ENCODE measurements at places on chromosomes 13 and 19.

GRCh38 chr13:75373988-75374387 is 108.0 kb downstream of the TBC1D4 start:
- DNase-seq: no peak

GRCh38 chr13:110419381-110419791 is 112.3 kb downstream of the COL4A2 start:
- no peak for DNase-seq

GRCh38 chr13:109900741-109901140 is 114.4 kb upstream of the IRS2 start:
- DNase-seq: no peak

- no peak for DNase-seq
These were observed 352.2 kb upstream of the OBI1 start for GRCh38 chr13:79011179-79011578.

DNA sequence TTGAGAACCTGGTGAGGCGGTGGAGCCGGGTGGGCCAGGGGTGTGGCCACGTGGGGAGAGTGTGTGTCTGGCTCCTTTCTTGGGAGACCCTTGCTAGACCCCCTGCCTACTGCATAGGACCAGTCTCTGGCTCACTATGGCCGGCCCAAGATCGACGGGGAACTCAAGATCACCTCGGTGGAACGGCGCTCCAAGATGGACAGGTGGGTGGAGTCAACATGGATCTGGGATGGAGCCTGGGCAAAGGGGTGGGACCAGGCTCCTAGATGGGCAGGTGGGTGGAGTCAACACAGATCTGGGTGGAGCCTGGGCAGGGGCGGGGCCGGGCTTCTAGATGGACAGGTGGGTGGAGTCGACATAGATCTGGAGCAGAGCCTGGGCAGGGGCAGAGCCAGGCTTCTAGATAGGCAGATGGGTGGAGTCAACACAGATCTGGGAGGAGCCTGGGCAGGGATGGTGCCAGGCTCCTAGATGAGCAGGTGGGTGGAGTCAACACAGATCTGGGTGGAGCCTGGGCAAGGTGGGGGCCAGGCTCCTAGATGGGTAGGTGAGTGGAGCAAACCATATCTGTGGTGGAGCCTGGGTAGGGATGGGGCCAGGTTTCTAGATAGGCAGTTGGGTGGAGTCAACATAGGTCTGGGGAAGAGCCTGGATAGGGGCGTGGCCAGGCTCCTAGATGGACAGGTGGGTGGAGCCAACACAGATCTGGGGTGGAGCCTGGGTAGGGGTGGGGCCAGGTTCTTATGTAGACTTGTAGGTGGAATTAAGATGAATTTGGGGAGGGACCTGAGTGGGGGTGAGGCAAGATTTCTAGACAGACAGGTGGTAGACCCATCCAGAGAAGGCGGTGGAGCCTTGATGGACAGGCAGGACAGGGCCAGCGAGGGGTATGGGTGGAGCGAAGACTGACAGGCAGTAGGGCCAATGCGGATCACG is 56.5 kb downstream of the VAV1 start:
- DNase-seq: peak; percentile 44

DNA sequence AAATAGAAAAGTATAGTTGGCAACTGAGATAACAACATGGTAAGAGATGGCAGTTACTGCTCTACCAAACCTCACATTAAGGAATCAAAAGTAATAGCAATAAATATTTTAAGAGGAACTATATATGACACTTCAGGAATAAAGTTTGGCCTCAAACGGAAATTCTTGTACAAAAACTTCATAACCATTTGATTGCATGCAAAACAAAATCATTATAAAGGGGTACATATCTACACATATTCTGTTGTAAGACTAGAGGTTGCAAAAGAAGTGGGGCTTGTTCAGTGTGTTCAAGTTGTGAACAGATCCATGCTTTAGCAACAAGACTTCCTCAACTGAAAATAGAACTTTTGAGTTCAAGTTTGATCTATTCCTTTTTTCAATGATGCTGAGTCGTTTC is 133.5 kb upstream of the MIR17HG start:
- DNase-seq: no peak

GRCh38 chr13:49098771-49099512 is 121.2 kb upstream of the MLNR start:
- DNase-seq: no peak

GRCh38 chr19:11331502-11331901 is 8.0 kb downstream of the RAB3D start:
- no peak for DNase-seq

GRCh38 chr13:102816708-102817107 is 17.8 kb downstream of the BIVM start:
- no peak for DNase-seq

Data from CD4-positive, alpha-beta T cell treated with Interferon alpha-2 for 1 hour (primary cell).